ENCODE measurements at places on chromosomes 3 and 15. TPM values are rescaled to one million over a fixed set of nuclear protein-coding genes. Genes with fewer than 3 reads are reported as not detected.

DNA sequence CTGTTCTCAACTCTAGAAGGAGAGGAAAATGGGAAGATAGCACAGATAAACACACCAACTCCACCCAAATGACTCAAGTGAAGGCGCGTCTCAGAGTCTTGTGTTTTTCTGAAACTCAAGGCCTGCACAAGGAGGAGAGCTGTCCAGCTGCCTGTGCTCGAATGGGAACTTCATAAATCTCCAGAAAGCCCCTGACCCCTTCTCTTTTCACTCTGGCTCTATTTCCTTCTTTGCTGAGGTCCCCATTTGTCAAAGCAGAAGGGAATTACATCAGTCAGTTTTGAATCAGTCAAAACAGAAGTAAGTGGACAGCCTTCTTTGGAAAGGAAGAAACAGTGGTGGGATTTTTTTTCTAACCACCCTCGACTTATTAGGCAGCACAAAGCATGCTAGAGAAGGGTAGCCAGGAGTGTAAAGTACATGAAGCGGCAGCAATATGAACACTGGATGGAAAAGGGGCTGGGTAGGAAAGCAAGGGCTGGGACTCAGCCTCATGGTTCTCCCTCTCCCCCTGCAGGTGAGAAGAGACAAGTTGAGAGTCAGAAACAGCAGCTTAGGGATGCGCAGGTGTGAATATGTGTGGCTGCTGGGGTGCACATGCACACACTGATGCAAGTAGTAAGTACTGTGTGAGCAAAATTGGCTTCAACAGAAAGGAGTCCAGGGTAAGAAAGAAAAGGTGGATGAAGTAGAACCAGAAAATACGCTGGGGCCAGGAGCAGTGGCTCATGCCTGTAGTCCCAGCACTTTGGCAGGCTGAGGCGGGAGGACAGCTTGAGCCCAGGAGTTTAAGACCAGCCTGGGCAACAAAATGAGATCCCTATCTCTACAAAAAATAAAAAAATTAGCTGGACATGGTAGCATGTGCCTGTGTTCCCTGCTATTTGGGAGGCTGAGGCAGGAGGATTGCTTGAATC is 36.6 kb upstream of the MAGEF1 start:
- H3K4me1 ChIP-seq, result peaks cover 2% of the 10 kb centered on the region
- peak; percentile 62 for DNase-seq
- no peak overlapping the region for H3K4me3 ChIP-seq
- H3K27me3 ChIP-seq, result no peaks in the 10 kb centered on the region

GRCh38 chr3:167100200-167100599 is 279.9 kb downstream of the ZBBX start:
- H3K36me3 ChIP-seq, result no peaks in the 10 kb centered on the region
- H3K27me3 ChIP-seq, result no peaks in the 10 kb centered on the region
- H3K4me1 ChIP-seq, result no peaks in the 10 kb centered on the region

GRCh38 chr3:128238184-128238489 is 84.9 kb downstream of the EEFSEC start:
- H3K36me3 ChIP-seq, result no peaks in the 10 kb centered on the region
- no peak for DNase-seq
- no peaks in the 10 kb centered on the region for H3K27me3 ChIP-seq

- no peaks in the 10 kb centered on the region for H3K4me1 ChIP-seq
- H3K36me3 ChIP-seq, result no peaks in the 10 kb centered on the region
- H3K4me3 ChIP-seq, result no peak overlapping the region
- DNase-seq, result no peak
- no peak overlapping the region for H3K27ac ChIP-seq
- no peaks in the 10 kb centered on the region for H3K27me3 ChIP-seq
These were observed 297.5 kb upstream of the DCBLD2 start for GRCh38 chr3:99199021-99199420.

GRCh38 chr3:13880811-13881156 is 913 bp upstream of the WNT7A start:
- no peak for DNase-seq
- peak overlapping the region; percentile 63 for H3K4me3 ChIP-seq
- no peaks in the 10 kb centered on the region for H3K36me3 ChIP-seq
- H3K4me1 ChIP-seq, result no peaks in the 10 kb centered on the region
- H3K27me3 ChIP-seq, result peaks cover 52% of the 10 kb centered on the region

CA12 gene
- total RNA-seq, result 0.68 TPM

CCR8 gene
- 0.64 TPM for total RNA-seq

LRTM1 gene
- not detected for total RNA-seq

CALML4 gene
- 8.2 TPM for total RNA-seq

Measured in H9 (cell line).